Activated naive CD4-positive, alpha-beta T cell treated with anti-CD3 and anti-CD28 coated beads for 36 hours (primary cell): ENCODE measurements at places on chromosomes 7 and 10. TPM values are rescaled to one million over a fixed set of nuclear protein-coding genes. Genes with fewer than 3 reads are reported as not detected.

GRCh38 chr10:98610836-98611235 lies 164.1 kb upstream of the HPS1 start:
- DNase-seq, result no peak

GRCh38 chr10:62852961-62853702 lies 37.0 kb upstream of the EGR2 start:
- DNase-seq, result peak; percentile 16

- DNase-seq, result no peak
Observed at GRCh38 chr7:54847921-54848320, 88.9 kb upstream of the SEC61G start.

DNA sequence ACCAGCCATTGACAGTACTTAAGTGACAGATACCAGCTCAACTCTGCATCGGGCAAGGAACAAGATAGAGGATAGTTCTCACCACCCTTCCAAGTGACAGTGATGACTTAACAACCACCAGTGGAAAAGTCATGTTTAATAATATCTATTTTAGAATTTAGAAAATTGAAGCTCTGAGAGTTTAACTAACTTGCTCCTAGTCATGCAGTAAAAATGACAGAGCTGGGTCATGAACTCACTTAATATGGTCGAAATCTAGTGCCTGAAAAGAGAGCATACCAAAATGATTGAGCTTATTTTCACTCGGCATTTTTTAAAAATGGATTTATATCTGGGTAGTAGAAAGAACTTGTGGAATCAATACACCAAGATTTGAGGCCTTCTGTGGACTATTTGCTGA lies 367.8 kb upstream of the IGFBP3 start:
- no peak for DNase-seq

DNA sequence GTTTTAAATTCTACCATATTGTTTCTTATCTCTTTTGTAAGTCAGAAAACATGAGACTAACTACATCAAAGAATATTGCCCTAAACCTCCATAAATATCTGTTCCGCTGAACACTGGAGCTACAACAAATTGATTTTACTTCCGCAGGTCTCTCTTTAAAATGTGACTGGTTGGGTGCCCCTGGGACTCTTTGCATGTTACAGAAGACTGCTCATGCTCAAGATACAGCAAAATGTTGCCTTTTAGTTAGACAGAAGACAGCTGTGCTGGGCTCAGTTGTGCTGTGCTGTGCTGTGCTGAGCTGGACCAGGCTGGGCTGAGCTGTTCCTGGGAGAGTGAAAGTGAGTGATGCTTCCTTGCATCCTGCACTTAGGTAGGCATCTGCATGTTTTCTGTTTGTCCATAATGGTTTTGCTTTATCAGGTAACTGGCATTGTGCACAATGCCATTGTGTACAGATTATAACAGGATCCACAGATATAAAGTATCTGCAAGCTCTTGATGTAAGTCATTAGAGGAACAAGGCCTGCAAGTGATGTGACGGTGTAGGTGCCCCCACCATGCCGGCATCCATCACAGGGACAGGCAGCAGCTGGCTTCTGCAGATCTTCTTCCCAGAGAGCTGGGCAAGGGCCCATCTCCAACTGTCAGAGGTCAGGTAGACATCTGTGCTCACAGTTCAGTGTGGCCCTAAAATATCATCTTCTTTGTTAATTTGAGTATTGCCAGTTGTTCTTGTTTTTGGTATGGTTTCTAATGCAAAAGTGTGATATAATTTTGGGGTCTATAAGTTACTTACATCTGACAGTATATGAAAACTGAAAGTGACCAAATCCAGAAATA lies 972.5 kb upstream of the CELF2 start:
- no peak for DNase-seq

GRCh38 chr10:123513870-123514269 lies 152.3 kb upstream of the GPR26 start:
- DNase-seq, result no peak

- no peak for DNase-seq
Observed at GRCh38 chr10:110629680-110630191, 14.4 kb upstream of the RBM20 start.

DNA sequence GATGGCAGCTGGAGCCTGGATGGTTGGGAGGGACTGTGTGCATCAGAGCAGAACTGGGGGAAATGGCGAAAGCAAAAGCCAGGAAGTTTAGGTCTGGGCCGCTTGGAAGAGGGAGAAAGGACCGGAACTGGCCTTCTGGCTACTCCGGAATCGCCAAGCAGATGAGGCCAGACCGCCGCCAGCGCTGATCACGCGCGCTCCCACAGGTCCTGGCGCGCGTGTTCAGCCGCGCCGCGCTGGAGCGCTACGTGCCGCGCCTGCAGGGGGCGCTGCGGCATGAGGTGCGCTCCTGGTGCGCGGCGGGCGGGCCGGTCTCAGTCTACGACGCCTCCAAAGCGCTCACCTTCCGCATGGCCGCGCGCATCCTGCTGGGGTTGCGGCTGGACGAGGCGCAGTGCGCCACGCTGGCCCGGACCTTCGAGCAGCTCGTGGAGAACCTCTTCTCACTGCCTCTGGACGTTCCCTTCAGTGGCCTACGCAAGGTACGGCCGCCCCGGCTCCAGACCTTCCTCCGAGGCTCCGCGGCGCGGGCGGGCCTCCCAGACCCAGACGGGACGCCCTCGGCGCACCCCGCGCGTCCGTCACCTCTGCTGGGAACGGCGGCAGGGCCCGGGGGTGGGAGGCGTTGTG lies 2.0 kb downstream of the CYP26C1 start:
- DNase-seq, result peak; percentile 64

Gene SLC13A4
- not detected for total RNA-seq
